ENCODE measurements at places on chromosomes 12 and 14. TPM values are rescaled to one million over a fixed set of nuclear protein-coding genes. Genes with fewer than 3 reads are reported as not detected.

PRB2 gene
- not detected for total RNA-seq

- H3K27ac ChIP-seq, result no peak overlapping the region
- H3K4me1 ChIP-seq, result no peaks in the 10 kb centered on the region
- H3K36me3 ChIP-seq, result peaks cover 40% of the 10 kb centered on the region
- H3K27me3 ChIP-seq, result no peaks in the 10 kb centered on the region
Observed at GRCh38 chr12:16012117-16012516, 101.0 kb downstream of the DERA start.

DNA sequence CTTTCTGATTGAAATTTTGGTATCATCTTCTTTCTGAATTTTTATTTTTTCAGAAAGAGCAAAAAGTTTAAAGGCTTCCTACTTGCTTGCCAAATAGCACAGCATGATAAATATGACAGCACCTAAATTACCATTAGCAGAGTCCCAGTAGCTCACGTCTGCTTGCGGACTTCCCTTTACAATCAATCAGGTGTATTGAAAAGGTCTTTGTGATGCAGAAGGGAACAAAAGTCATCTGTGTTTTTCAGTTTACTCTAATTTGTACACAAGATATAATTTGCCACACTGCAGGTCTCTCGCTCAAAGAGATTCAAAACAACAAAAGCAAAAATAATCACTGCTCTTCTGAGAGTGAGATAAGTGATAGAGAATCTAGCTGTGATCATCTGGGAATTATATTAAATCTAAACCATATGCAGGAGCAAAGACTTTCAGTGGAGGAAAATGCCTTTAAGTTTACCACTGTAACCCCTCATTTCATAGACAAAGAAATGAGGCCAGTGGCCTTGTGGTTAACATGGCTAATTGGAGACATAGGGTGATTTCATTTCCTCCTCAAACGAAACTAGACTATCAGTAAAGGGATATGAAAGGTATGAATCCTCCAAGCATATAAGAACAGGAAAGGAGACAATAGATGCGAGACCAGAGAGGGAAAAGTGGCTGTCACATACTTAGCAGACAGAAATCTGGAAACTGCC lies 240.8 kb upstream of the TMPO start:
- H3K4me3 ChIP-seq, result no peak overlapping the region
- H3K27me3 ChIP-seq, result no peaks in the 10 kb centered on the region
- H3K27ac ChIP-seq, result no peak overlapping the region
- no peaks in the 10 kb centered on the region for H3K4me1 ChIP-seq
- no peak for DNase-seq

OR2AP1 gene
- total RNA-seq, result not detected

DNA sequence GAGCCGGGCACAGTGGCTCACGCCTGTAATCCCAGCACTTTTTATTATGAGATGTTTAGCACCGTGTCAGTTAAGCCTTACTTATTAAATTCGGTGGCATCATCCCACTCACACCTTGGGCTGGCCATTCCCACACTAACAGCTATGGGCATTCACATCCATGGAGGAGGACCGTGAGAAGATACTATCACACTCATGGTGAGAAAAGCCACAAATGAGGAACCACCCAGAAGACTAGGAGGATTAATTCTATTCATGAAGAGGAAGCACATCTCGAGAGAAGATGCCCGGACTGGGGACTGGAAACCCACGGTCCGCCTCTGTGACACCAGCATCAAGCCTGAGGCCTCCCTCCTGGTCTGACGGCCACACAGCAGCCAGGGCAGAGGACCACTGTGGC lies 4.9 kb downstream of the CDC42BPB start:
- H3K4me1 ChIP-seq, result peaks cover 27% of the 10 kb centered on the region
- no peak for DNase-seq
- no peak overlapping the region for H3K27ac ChIP-seq
- no peaks in the 10 kb centered on the region for H3K27me3 ChIP-seq
- H3K36me3 ChIP-seq, result no peaks in the 10 kb centered on the region

All from neural crest cell (in vitro differentiated cells).